Large intestine (tissue), 12 donors: ENCODE measurements at places on chromosomes 7 and 10. TPM values are rescaled to one million over a fixed set of nuclear protein-coding genes. Genes with fewer than 3 reads are reported as not detected.

ADAM8 gene
- polyA plus RNA-seq: 5.9 TPM

TBX20 gene
- polyA plus RNA-seq: not detected

CTNNA3 gene
- 2.3 TPM for polyA plus RNA-seq

TUBAL3 gene
- polyA plus RNA-seq: 33.9 TPM

FFAR4 gene
- polyA plus RNA-seq: 0.51 TPM

FKBP6 gene
- polyA plus RNA-seq: 0.04 TPM

VIM gene
- polyA plus RNA-seq: 706 TPM

PLXNA4 gene
- 3.2 TPM for polyA plus RNA-seq

GSTO1 gene
- 229 TPM for polyA plus RNA-seq

CUBN gene
- 73.9 TPM for polyA plus RNA-seq

ZPBP gene
- polyA plus RNA-seq: 0.06 TPM

AGR3 gene
- 213 TPM for polyA plus RNA-seq

TMEM213 gene
- 0.01 TPM for polyA plus RNA-seq

LRRC4 gene
- polyA plus RNA-seq: 2.1 TPM

CALHM2 gene
- 8.4 TPM for polyA plus RNA-seq

AGMO gene
- polyA plus RNA-seq: 12.7 TPM

PRRT4 gene
- polyA plus RNA-seq: 0.73 TPM

ATP6V1F gene
- 193 TPM for polyA plus RNA-seq

CRYGN gene
- polyA plus RNA-seq: 0.36 TPM

PI4K2A gene
- polyA plus RNA-seq: 37.4 TPM

HK1 gene
- polyA plus RNA-seq: 19.3 TPM

TMEM196 gene
- 0.79 TPM for polyA plus RNA-seq

MMD2 gene
- 0.24 TPM for polyA plus RNA-seq

RAB19 gene
- polyA plus RNA-seq: 1.2 TPM

GNAI1 gene
- 25.4 TPM for polyA plus RNA-seq

NUTM2B gene
- 1.3 TPM for polyA plus RNA-seq

FAM25G gene
- polyA plus RNA-seq: not detected

EBLN1 gene
- not detected for polyA plus RNA-seq

AVL9 gene
- polyA plus RNA-seq: 39.9 TPM

OPALIN gene
- polyA plus RNA-seq: not detected

SORCS1 gene
- 6.5 TPM for polyA plus RNA-seq
